ENCODE measurements at places on chromosomes 12 and 14. TPM values are rescaled to one million over a fixed set of nuclear protein-coding genes. Genes with fewer than 3 reads are reported as not detected.

Gene FLVCR2
- total RNA-seq, result not detected

Gene RPGRIP1
- total RNA-seq, result not detected

Gene PELI2
- total RNA-seq, result 12.3 TPM

Gene APOLD1
- total RNA-seq, result 5.2 TPM

Gene ADCK1
- 6.6 TPM for total RNA-seq

Gene HOXC9
- 2.5 TPM for total RNA-seq

Gene FGF23
- total RNA-seq, result not detected

Gene ERH
- 70.4 TPM for total RNA-seq

Gene AMHR2
- total RNA-seq, result not detected

Gene RNF41
- 125 TPM for total RNA-seq

Gene MIP
- not detected for total RNA-seq

Gene ASB8
- 27.3 TPM for total RNA-seq

Gene GALNT16
- 1.4 TPM for total RNA-seq

Gene FAM222A
- 0.89 TPM for total RNA-seq

Gene RNF212B
- not detected for total RNA-seq

Gene RBP5
- total RNA-seq, result not detected

Gene CRACR2A
- total RNA-seq, result 1.9 TPM

Gene RAP1B
- 275 TPM for total RNA-seq

Gene P2RX2
- not detected for total RNA-seq

Gene LTB4R2
- 6.8 TPM for total RNA-seq

Gene USP5
- 96.2 TPM for total RNA-seq

Gene FITM1
- total RNA-seq, result not detected

Measured in GM23248 (cell line).